Gastrocnemius medialis (tissue), 4 donors: ENCODE measurements at places on chromosomes 1 and 21. TPM values are rescaled to one million over a fixed set of nuclear protein-coding genes. Genes with fewer than 3 reads are reported as not detected.

OR10Z1 gene
- total RNA-seq = not detected

S100A7 gene
- total RNA-seq = not detected

GREM2 gene
- total RNA-seq = 0.10 TPM

KCNA3 gene
- 0.18 TPM for total RNA-seq

FCRLB gene
- total RNA-seq = not detected

DNA sequence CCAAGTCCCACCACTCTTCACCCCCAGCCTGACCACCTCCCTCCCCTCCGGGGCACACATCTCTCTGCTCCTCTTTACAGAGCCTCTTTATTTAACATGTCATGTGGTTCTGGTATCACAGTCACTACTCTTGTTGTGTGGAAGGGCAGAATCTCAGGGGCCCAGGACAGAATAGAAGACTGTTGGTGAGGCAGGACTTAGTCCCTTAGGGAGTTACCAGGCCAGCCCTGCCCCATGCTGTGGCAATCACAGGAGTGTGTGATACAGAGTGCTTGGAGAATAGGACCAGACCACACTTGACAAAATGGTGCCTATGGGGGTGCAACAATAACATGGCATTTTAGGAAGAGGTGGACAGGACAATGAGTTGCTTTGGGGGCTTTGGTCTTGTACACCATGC, 43.0 kb upstream of the CRNN start:
- no peaks in the 10 kb centered on the region for H3K36me3 ChIP-seq
- no peak overlapping the region for H3K4me3 ChIP-seq
- H3K4me1 ChIP-seq = no peaks in the 10 kb centered on the region
- DNase-seq = no peak
- H3K27ac ChIP-seq = no peak overlapping the region

DNA sequence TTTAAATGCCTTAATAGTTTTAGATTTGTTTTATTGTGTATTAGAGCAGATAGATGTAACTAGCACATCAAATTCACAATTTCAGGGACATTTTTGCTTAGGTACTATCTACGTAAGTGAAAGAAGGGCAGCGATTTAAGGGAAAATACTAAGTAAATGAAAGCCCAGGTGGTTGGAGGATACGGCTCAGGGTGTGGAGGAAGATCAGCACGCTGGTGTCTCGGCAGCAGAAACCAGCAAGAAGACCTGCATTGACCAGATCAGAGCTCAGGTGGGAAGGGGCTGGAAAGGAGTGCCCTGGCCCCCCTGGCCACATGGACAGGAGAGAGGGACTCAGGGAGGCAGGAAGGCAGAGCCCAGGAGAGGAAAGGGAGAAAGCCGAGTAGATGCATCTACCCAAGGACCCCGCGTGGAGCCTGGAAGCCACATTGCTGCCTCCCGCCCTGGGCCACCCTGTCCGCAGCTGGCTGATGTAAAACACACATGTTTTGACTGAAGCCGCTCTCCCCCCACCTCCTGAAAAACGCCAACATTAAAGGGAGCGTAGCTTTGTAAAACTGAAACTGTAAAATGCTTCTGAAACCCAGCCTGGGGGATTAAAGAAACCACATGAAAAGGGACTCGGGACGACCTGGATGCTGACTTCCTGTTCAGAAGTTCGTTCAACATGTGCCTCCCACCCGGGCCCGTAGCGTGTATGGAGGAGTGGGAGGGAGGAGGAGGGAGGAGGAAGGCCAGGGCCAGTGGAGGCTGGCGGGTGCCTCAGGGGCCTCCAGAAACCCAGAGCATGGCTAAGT, 72.6 kb upstream of the TARDBP start:
- no peak overlapping the region for H3K4me3 ChIP-seq
- no peaks in the 10 kb centered on the region for H3K36me3 ChIP-seq
- no peaks in the 10 kb centered on the region for H3K27me3 ChIP-seq
- H3K4me1 ChIP-seq = peaks cover 7% of the 10 kb centered on the region
- DNase-seq = no peak
- no peak overlapping the region for H3K27ac ChIP-seq

- H3K27ac ChIP-seq = no peak overlapping the region
- H3K4me1 ChIP-seq = no peaks in the 10 kb centered on the region
- no peaks in the 10 kb centered on the region for H3K36me3 ChIP-seq
- no peak overlapping the region for H3K4me3 ChIP-seq
These were observed 244.8 kb downstream of the DUSP10 start for GRCh38 chr1:221497046-221497445.

GRCh38 chr1:156746728-156747631, 4.5 kb downstream of the HDGF start:
- H3K4me1 ChIP-seq = peaks cover 41% of the 10 kb centered on the region
- H3K36me3 ChIP-seq = peaks cover 31% of the 10 kb centered on the region
- no peaks in the 10 kb centered on the region for H3K27me3 ChIP-seq
- peak; percentile 95 for DNase-seq
- peak overlapping the region; percentile 92 for H3K4me3 ChIP-seq

DNA sequence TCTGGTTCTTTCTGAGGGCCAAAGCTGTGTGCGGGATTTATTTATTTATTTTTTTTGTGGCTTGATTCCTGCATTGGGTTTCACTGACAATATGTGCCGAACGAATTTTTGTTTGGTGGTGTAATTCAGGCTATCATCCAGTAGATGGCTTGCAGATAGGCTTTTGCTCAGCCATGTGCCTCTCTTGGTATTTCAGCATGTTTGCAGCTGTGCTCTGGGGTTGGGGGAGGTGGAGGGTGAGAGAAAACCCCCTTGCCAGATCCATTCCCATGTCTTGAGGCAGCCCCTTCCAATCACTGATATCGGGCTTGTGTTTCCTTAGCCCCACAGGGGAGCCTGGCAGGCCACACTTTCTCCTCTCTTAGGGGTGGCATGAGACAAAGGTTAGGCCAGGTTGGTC, 302.4 kb downstream of the PTGER3 start:
- DNase-seq = no peak
- no peaks in the 10 kb centered on the region for H3K36me3 ChIP-seq
- H3K4me1 ChIP-seq = no peaks in the 10 kb centered on the region
- H3K27me3 ChIP-seq = no peaks in the 10 kb centered on the region
- no peak overlapping the region for H3K4me3 ChIP-seq

GRCh38 chr1:159005676-159006075, 4.0 kb upstream of the IFI16 start:
- peak overlapping the region; percentile 45 for H3K27ac ChIP-seq
- no peaks in the 10 kb centered on the region for H3K36me3 ChIP-seq
- no peaks in the 10 kb centered on the region for H3K27me3 ChIP-seq
- H3K4me1 ChIP-seq = no peaks in the 10 kb centered on the region
- no peak overlapping the region for H3K4me3 ChIP-seq

GRCh38 chr1:39082811-39083576, 56.8 kb downstream of the NDUFS5 start:
- peaks cover 27% of the 10 kb centered on the region for H3K27me3 ChIP-seq
- H3K4me3 ChIP-seq = no peak overlapping the region
- H3K36me3 ChIP-seq = no peaks in the 10 kb centered on the region
- no peak overlapping the region for H3K27ac ChIP-seq
- peaks cover 5% of the 10 kb centered on the region for H3K4me1 ChIP-seq
- DNase-seq = no peak

- H3K4me3 ChIP-seq = no peak overlapping the region
- H3K36me3 ChIP-seq = no peaks in the 10 kb centered on the region
- no peak overlapping the region for H3K27ac ChIP-seq
- H3K27me3 ChIP-seq = peaks cover 6% of the 10 kb centered on the region
- no peak for DNase-seq
- H3K4me1 ChIP-seq = no peaks in the 10 kb centered on the region
These were observed 145.5 kb downstream of the IGSF21 start for GRCh38 chr1:18253093-18253492.

DNA sequence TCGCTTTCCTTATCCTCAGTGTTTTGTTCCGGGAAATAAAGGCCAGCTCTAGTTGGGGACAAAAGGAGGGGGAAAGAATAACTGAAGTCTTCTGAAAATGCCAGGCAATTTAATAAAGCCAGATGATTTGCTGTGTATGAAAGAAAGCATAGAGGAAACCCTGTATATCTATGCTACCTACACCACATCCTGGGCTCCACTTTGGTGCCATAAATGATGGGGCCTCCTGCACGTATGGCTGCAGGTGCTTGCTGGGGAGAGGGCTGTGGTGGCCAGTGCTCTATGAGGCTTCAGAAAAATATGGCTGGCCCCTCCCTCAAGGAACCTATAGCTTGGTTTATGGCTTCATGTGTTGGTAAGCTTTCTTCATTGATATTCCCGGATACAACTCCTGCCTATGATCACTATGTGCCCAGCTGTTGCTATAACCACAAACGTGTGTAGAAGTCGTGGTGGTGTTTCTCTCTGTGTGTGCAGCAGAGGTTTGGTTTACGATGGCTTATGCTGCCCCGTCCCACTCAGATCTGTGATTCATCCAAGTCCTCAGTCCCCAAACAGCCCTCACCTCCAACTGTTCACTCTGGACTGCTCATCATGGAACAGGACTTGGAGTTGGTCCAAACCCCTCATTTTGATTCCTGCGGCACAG, 59.5 kb downstream of the BACE2 start:
- H3K4me3 ChIP-seq = no peak overlapping the region
- no peaks in the 10 kb centered on the region for H3K4me1 ChIP-seq
- no peaks in the 10 kb centered on the region for H3K27me3 ChIP-seq
- no peaks in the 10 kb centered on the region for H3K36me3 ChIP-seq
- DNase-seq = no peak

- H3K36me3 ChIP-seq = no peaks in the 10 kb centered on the region
- H3K4me3 ChIP-seq = no peak overlapping the region
- H3K27me3 ChIP-seq = no peaks in the 10 kb centered on the region
- no peak overlapping the region for H3K27ac ChIP-seq
These were observed 29.1 kb upstream of the SOAT1 start for GRCh38 chr1:179264507-179264906.

- peak overlapping the region; percentile 49 for H3K4me3 ChIP-seq
- no peaks in the 10 kb centered on the region for H3K36me3 ChIP-seq
- peaks cover 47% of the 10 kb centered on the region for H3K27me3 ChIP-seq
- no peak for DNase-seq
These were observed 671 bp downstream of the KIF26B start for GRCh38 chr1:245155272-245156040.

- H3K36me3 ChIP-seq = no peaks in the 10 kb centered on the region
- H3K4me1 ChIP-seq = no peaks in the 10 kb centered on the region
- no peak overlapping the region for H3K4me3 ChIP-seq
- no peak for DNase-seq
These were observed 62.7 kb downstream of the ZC3H11B start for GRCh38 chr1:219550201-219550600.

DNA sequence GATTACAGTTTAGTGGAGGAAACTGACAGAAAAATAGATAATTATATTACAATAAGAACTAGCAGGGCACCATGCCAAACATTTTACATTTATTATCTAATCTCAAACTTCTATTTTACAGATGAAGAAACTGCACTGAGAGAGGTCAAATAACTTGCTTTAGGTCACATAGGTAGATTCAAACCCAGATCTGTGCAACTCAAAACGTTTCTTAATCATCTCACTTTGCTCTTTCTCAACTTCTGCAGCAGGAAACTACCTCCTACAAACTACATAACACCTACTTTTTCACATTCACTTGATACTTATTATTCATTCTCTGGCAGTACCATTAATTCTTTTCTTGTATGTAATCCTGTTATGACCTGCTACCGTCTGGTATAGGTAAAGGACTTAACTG, 49.9 kb upstream of the BCL10 start:
- no peak overlapping the region for H3K27ac ChIP-seq
- H3K27me3 ChIP-seq = no peaks in the 10 kb centered on the region
- no peaks in the 10 kb centered on the region for H3K36me3 ChIP-seq
- H3K4me1 ChIP-seq = peaks cover 27% of the 10 kb centered on the region

DNA sequence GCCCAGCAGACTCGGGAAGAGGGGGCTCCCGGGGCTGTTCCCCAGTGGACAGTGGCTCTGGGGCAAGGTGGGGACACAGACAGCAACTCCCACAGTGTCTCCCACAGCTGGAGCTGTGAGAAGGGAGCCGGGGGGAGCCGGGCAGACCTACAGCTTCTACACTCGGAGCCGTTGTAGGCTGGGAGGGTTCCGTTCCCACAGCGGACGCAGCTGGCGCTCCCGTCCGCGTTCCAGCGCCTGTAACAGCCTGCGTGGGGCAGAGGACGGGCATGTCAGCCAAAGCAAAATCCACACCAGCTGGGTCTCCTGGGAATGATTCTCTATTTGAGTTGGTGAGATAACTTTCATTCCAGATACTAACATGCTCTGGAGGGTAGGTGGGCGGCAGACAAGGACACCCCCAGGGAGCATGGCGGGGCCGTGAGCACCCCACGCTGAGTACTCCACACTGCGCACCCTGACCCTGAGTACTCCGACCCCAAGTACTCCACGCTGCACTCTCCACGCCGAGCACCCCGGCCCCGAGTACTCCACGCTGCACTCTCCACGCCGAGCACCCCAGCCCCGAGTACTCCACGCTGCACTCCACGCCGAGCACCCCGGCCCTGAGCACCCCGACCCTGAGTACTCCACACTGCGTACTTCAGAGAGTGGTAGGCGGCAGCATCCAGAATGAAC, 13.4 kb upstream of the RNF223 start:
- H3K4me1 ChIP-seq = no peaks in the 10 kb centered on the region
- no peak overlapping the region for H3K27ac ChIP-seq
- no peak for DNase-seq
- H3K27me3 ChIP-seq = no peaks in the 10 kb centered on the region
- no peaks in the 10 kb centered on the region for H3K36me3 ChIP-seq

- no peaks in the 10 kb centered on the region for H3K4me1 ChIP-seq
- no peak for DNase-seq
- H3K27ac ChIP-seq = no peak overlapping the region
These were observed 37.2 kb downstream of the KCNJ6 start for GRCh38 chr21:37878946-37879660.

GRCh38 chr1:64133036-64133435, 70.4 kb upstream of the UBE2U start:
- no peaks in the 10 kb centered on the region for H3K4me1 ChIP-seq
- H3K4me3 ChIP-seq = no peak overlapping the region
- no peaks in the 10 kb centered on the region for H3K36me3 ChIP-seq
- H3K27ac ChIP-seq = no peak overlapping the region
- H3K27me3 ChIP-seq = no peaks in the 10 kb centered on the region
- no peak for DNase-seq

GRCh38 chr1:215776336-215776735, 209.2 kb downstream of the KCTD3 start:
- no peaks in the 10 kb centered on the region for H3K4me1 ChIP-seq
- H3K4me3 ChIP-seq = no peak overlapping the region
- H3K27me3 ChIP-seq = no peaks in the 10 kb centered on the region

DNA sequence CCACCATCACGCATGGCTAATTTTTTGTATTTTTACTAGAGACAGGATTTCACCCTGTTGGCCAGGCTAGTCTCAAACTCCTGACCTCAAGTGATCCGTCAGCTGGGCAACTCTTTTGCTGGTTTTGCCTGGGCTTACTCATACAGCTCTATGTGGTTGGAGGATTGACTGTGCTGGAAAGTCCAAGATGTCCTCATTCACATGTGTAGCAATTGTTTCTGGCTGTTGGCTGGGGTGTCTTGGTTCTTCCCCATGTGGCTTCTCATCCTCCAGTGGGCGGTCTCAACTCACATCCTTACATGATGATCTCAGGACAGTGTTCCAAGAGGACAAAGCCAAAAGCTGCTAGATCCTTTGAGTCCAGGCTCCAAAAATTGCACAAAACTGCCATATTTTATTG, 53.3 kb downstream of the TEX35 start:
- DNase-seq = no peak
- H3K27me3 ChIP-seq = no peaks in the 10 kb centered on the region
- H3K4me1 ChIP-seq = peaks cover 4% of the 10 kb centered on the region
- no peak overlapping the region for H3K4me3 ChIP-seq
- no peaks in the 10 kb centered on the region for H3K36me3 ChIP-seq
- no peak overlapping the region for H3K27ac ChIP-seq

GRCh38 chr1:218658899-218659298, 313.8 kb downstream of the TGFB2 start:
- no peaks in the 10 kb centered on the region for H3K27me3 ChIP-seq
- H3K4me1 ChIP-seq = peaks cover 15% of the 10 kb centered on the region
- H3K36me3 ChIP-seq = no peaks in the 10 kb centered on the region
- H3K27ac ChIP-seq = no peak overlapping the region
- DNase-seq = no peak

GRCh38 chr1:95582191-95582590, 348.2 kb downstream of the RWDD3 start:
- H3K36me3 ChIP-seq = no peaks in the 10 kb centered on the region
- H3K27me3 ChIP-seq = no peaks in the 10 kb centered on the region
- no peak overlapping the region for H3K4me3 ChIP-seq
- no peaks in the 10 kb centered on the region for H3K4me1 ChIP-seq
